ENCODE measurements at places on chromosomes 13 and 19.

DNA sequence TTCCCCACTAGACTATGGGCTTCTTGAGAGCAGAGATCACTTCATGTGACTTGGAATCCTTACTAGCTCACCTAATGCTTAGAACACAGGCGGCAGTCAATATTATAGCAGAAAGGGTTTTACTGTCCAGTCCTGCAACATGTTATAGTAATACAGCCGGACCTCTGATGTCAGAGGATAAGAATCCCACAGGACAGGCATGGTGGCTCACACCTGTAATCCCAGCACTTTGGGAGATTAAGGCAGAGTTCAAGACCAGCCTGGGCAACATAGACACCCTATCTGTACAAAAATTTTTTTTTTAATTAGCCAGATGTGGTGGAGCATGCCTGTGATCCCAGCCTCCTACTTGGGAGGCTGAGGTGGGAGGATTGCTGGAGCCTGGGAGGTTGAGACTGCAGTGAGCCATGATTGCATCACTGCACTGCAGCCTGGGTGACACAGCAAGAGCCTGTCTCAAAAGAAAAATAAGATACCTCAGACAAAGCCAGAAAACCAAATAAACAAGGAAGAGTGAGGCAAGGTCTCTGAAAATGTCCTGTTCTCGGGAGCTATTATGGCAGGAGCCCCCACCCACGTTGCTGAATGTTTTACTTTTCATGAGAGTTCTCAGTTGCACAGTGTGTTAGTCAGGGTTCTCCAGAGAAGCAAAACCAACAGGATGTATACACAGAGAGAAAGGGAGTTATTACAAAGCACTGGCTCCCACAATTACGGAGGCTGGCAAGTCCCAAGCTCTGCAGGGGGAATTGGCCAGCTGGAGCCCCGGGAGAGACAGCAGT lies 100.8 kb downstream of the UBL3 start:
- DNase-seq = no peak

DNA sequence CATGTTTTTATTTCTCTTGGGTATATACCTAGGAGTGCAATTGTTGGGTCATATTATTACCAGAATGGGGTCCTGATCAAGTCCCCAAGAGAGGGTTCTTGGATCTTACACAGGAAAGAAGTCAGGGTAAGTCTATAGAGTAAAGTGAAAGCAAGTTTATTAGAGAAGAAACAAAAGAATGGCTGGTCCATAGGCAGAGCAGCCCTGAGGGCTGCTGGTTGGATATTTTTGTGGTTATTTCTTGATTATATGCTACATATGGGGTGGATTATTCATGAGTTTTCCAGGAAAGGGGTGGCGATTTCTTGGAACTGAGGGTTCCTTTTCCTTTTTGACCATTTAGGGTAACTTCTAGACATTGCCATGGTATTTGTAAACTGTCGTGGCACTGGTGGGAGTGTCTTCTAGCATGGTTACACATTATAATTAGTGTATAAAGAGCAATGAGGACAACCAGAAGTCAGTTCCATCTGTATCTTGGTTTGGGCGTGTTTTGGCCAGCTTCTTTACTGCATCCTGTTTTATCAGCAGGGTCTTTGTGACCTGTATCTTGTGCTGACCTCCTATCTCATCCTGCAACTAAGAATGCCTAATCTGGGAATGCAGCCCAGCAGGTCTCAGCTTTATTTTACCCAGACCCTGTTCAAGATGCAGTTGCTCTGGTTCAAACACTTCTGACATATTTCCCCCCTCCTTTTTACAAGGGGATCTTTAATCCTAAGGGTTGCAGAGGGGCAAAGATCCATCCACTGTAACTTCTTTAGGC lies 41.1 kb downstream of the CEACAM1 start:
- no peak for DNase-seq

GRCh38 chr19:17623224-17623935 lies 64.8 kb downstream of the UNC13A start:
- no peak for DNase-seq

GRCh38 chr13:113121183-113121927 lies 1.2 kb upstream of the F10 start:
- DNase-seq = no peak

DNA sequence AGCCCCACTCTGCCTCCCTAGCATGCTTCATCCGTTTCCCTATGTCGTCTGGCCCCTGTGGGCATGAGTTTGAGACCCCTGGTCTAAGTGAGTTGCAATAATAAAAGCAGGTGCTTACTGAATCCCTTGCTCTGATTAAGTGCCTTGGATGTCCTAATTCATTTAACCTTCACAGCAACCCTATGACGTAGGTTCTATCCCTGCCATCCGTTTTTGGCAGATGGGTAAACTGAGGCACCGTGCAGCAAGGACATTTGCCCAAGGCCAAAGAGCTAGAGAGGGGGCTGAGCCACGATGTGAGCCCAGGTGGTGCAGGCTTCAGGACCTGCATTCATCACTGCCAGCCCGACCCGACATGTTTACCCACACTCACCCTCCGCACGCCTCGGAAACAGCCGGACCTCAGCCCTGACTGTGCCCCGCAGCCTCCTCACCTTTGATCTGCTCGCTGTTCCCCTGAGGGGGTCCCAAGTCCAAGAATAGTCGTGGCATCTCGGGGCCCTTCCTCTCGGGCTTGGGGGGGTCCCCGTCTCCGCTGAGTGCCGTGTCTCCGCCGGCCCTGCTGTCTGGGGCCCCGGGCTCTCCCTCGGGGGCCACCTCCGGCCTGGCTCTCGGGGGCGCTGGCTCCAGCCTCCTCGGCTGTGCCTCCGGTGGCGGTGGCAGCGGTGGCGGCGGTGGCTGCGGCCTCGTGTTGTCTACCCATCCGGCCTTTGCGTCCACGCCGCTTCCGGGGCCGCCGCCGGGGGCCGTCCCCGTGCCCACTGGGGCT lies 14.5 kb downstream of the LMTK3 start:
- no peak for DNase-seq

- no peak for DNase-seq
Measured at GRCh38 chr19:58395979-58396627, 647 bp downstream of the RNF225 start.

DNA sequence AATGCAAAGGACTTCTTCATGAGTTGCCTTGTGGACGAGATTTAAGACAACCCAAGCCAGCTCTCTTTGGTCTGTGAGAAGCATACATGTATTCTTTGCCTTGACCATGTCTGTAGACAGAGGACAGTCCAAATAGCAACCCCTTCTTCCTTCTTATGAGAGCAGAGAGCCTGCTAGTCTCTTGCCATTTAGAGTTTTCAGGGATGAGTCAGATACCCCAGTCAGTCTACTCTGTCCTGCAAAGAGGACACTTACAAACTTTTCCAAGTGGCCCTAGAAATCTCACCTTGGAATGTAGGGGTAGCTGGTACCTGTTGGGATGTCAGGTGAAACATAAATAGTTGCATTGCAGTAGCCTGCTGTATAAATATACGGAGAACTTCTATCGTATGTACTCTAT lies 36.7 kb downstream of the DNAJC3 start:
- DNase-seq = no peak

- DNase-seq = no peak
Measured at GRCh38 chr13:93900731-93901130, 578.8 kb downstream of the DCT start.

DNA sequence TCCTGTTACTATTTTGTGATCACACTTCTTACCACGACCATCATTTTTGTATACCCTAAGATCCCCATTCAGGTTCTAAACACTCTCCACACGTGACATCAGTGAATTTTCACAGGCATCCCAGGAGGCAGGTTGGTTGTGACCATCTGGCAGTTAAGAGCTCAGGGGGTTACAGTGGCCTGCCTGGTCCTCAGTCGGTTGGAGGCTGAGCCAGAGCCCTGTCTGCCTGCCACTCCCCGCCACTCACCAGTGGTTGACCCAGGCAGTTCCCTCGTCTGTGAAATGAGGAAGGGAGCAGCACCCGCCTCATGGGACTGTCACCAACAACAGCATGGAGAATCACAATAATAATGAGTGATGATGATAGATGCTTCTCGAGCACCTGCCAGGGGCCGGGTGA lies 36.4 kb upstream of the EHD2 start:
- no peak for DNase-seq

- no peak for DNase-seq
Measured at GRCh38 chr13:59843040-59843439, 320.7 kb downstream of the DIAPH3 start.

GRCh38 chr19:43518051-43518450 lies 8.9 kb downstream of the ETHE1 start:
- no peak for DNase-seq

DNA sequence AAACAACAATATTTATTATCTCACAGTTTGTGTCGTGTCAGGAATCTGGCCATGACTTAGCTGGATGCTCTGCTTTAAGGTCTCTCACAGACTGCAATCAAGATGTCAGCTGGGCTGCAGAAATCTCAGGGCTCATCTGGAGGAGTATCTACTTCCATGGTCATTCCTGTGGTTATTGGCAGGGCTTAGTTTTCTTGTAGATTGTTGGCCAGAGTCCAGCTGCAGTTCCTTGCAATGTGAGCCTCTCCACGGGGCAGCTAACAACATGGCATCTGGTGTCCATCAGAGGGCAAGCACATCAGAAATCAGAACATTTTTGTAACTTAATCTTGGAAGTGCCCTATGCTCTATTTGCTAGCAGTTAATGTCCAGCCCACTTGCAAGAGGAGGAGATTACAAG lies 45.7 kb upstream of the TDRD3 start:
- DNase-seq = no peak

DNA sequence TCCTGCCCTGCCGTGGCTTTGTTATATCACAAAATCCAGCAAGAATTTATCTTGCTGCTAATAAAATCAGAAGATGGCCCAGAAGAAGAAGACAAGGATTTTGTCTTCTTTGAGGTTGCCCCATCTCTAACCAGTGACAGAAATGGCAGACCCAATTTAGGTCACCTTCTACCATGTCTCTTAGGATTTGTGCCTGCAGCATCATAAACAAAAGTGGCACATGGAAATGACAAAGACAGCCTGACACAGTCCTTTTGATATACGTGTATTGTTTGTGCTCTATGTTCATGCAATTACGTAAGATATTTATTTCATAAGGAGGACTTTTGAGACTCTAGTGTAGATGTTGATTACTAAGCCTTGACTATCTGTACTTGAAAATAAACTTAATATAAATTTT lies 135.9 kb upstream of the TMTC4 start:
- no peak for DNase-seq

- no peak for DNase-seq
Measured at GRCh38 chr13:29489650-29490560, 105.6 kb downstream of the SLC7A1 start.

- no peak for DNase-seq
Measured at GRCh38 chr19:22332924-22333323, 46.7 kb downstream of the ZNF729 start.

DNA sequence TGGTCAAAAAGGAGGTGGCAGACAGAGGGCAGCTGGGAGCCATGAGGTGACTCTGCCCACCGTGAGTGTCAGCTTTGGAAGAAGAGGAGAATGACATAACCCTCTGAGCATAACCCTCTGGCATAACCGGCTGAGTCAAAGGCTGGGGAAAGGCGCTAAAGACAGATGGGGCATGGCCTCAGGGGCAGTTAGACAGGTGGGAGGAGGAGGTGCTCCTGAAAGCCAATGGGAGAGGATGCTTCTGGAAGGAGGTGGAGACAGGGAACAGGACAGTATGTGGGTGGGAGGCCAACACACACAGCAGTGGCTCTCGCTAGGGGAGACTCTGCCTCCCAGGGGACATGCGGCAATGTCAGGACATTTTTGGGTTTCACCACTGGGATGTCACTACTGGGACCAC lies 17.1 kb downstream of the ELAVL1 start:
- DNase-seq = no peak

Measured in activated CD8-positive, alpha-beta memory T cell treated with anti-CD3 and anti-CD28 coated beads for 48 hours (primary cell).